HTR-8/SVneo (cell line): ENCODE measurements at places on chromosomes 13 and 19.

- no peak for DNase-seq
These were observed 19.0 kb downstream of the LTBP4 start for GRCh38 chr19:40620161-40620485.

DNA sequence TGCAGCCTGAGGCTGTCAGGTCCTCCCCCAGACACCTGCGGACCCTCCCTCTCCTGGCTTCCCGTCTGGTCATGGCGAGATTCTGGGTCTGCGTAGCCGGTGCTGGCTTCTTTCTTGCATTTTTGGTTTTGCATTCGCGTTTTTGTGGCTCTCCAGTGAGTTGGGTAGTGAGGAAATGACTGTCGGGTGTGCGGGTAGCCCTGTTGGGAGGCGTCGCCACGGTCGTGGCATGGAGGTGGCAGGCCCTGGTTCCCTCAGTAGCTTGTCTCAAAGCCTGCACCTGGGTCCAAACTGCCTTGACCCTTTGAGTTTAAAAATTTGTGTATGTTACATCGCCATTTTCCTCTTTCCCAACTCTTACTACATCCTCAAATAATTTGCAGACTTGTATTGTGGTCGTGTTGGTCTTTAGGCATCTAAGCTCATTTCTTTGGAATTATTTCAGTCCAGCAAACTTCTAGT is 344 bp downstream of the NHLRC3 start:
- DNase-seq: peak; percentile 3

DNA sequence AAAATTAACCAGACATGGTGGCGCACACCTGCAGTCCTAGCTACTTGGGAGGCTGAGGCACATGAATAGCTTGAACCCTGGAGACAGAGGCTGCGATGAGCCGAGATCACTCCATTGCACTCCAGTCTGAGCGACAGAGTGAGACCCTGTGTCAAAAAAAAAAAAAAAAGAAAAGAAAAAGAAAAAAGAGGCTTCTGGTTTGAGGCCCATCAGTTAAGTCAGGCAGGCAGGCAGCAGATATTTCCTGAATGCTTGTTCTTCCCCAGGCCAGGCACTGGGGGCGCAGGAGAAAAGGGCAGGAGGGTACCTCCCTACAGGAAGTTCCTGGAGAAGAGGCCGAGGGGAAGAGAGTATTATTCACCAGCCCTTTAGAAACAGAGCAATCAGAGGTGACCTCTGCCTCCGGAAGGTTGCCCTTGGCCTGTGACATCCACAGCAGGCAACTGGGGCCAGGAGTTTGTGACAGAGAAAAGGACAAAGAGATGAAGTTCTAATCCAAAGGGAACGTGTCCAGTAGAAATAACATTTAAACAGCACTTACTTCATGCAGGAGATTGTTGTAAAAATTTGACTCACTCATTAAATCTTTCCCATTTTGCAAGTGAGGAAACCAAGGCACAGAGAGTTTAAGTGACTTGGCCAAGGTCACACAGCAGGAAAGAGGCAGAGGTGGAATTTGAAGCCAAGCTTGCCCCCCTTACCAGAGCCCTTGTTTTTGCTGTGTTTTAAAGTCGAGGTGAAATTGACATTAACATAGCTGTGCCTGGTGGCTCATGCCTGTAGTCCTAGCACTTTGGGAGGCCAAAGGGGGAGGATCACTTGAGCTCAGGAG is 4.3 kb upstream of the RLN3 start:
- DNase-seq: peak; percentile 70

DNA sequence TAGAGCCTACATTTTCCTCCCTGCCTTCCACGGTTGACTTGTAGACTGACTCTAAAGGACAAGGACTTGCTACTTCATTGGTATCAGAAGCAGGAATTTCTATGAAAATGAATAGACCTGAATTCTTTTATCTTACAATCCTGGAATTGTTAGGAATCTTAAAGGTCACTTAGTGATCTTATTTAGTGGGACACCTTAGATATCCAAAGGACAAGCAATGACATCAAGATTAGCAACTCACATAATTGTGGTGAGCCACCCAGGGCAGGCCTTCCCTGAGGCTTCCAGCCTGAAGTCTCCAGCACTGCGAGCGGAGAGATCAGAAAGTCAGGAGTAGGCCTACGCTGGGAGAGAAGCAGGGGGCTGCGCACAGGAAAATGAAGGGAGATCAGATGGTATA is 37.8 kb downstream of the KLF5 start:
- no peak for DNase-seq

- DNase-seq: no peak
These were observed 426 bp downstream of the KLC3 start for GRCh38 chr19:45340899-45341453.

DNA sequence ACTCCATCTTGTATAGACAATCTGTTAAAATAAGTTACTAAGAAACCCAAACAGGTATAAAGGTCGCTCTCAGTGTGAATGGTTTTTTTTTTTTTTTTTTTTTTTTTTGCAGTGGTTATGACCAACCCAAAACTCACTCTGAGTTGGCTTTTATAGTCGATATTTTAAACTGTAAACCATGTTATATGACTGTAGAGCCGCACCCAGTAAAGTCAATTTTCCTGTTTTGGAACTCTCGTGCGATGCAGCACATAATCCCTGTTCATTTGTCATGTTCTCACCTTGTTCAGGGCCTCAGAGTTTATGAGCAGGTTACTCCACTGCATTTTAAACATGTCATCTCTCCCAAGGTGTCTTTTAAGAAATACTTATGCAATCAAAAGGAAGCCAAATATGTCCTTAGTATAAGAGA is 112.5 kb downstream of the KLF5 start:
- DNase-seq: no peak
